NCI-H524 (cell line): ENCODE measurements at places on chromosomes 4 and X.
A peak's percentile ranks its signal among the peaks of the same experiment; 100 is the strongest.

DNA sequence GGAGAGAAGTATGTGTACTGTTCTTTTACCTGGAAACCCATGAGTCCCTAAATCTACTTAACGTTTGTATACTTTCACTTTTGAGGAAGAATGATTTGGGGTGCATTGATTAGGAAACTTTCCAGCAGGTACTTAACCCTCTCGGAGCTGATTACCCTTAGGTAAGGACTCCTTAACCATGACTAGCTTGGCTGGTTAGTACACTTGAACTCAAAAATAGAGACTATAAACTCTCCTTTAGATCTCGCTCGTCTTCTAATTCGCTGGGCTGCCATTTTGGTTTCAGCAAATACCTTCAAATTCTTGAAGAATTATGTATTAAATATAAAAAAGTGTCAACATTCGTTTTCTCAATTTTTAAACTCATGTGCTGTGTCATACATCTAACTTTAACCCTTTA, 2.0 kb downstream of the USP9X start:
- peak; percentile 20 for DNase-seq

- DNase-seq: no peak
These were observed 688 bp downstream of the UFSP2 start for GRCh38 chr4:185424905-185425646.

GRCh38 chr4:110904435-110905065, 281.7 kb upstream of the PITX2 start:
- DNase-seq: no peak

- DNase-seq: no peak
These were observed 178.3 kb downstream of the RASL11B start for GRCh38 chr4:53040459-53040815.

- DNase-seq: peak; percentile 44
These were observed 848 bp downstream of the RAB9A start for GRCh38 chrX:13689741-13690211.

- DNase-seq: no peak
These were observed 82.0 kb downstream of the IRF2 start for GRCh38 chr4:184392316-184392715.
